ENCODE measurements at places on chromosomes 13 and 19.

GRCh38 chr19:46076031-46076880, 35.5 kb upstream of the IGFL4 start:
- DNase-seq, result no peak

GRCh38 chr19:40192758-40193586, 1.7 kb downstream of the MAP3K10 start:
- peak; percentile 13 for DNase-seq

GRCh38 chr13:113906571-113906970, 42.7 kb upstream of the GAS6 start:
- DNase-seq, result no peak

GRCh38 chr13:44331446-44331845, 42.2 kb upstream of the SERP2 start:
- no peak for DNase-seq

GRCh38 chr13:71417205-71417604, 449.8 kb downstream of the DACH1 start:
- DNase-seq, result no peak

GRCh38 chr19:47832723-47833122, 11.0 kb downstream of the CRX start:
- DNase-seq, result no peak

GRCh38 chr19:23403581-23404324, 8.5 kb upstream of the ZNF91 start:
- DNase-seq, result no peak

DNA sequence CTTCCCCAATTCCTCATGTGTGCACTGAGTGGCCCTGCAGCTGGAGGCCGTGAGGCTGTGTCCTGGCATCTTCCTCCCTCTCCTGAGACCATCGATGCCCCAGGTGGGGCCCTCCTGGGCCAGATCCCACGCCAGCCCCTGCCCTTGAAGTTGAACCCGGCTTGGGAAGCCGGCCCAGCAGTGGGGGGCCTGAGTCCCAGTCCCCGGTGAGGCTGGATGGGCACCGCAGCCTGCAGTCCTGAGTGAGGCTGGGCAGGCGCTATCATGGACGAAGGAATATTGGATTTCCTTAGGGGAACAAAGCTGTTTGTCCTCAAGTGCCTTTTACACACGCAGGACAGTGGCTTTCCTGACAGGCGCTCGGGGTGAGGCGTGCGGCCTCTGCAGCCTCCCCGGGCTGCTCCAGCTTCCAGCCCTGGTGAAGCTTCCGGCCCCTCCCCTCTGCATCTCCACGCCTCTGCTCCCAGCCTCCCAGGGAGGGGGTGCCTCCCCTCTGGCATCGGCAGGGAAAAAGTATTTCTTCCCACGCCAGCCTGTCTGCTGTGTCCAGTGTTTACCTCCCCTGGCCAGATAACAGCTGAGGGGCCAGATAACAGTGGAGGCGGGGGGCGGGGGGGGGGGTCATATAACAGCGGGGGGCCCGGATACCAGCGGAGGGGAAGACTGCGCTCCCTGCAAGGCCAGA, 159.5 kb downstream of the KDM4B start:
- no peak for DNase-seq

All from B cell (primary cell).